ENCODE measurements at places on chromosomes 3 and 15.

- no peak for DNase-seq
Observed at GRCh38 chr3:156158656-156159295, 38.4 kb downstream of the KCNAB1 start.

- no peak for DNase-seq
Observed at GRCh38 chr3:44896440-44896839, 22.0 kb downstream of the TGM4 start.

- DNase-seq: no peak
Observed at GRCh38 chr15:62606376-62607113, 436.0 kb upstream of the TPM1 start.

DNA sequence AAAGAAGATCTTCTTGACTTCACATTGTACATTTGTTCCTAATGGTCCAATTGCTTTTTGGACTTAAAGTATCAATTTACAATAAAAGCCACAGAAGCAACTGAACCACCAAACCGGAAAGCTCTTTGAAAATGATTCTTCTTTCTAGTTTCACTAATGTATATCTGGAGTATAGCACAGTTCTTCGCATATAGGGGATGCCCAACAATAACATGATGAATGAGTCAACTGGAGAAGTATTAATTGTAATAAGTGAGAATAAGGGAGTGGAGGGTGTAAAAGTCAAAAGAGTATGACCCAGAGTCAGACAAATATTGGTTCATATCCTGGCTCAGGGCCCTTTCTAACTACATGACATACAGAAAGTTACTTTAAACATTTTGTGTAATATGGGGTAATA, 425.2 kb downstream of the ZBTB20 start:
- DNase-seq: no peak

DNA sequence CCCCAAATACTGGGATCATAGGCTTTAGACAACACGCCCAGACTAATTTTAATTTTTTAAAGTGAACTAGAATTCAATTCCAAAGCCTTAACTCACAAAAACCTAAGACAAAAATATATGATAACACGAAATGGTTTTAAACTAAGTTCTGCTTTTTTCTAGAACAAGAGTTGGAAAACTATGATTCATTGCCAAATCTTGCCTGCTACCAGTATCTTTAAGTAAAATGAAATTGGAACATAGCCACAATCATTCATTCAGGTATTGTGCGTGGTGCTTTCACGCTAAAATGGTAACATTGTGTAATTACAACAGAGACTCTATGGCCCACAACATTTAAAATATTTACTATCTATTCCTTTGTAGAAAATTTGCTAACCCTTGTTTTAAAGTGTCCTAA, 488.0 kb upstream of the ZNF385D start:
- DNase-seq: no peak

Measured in activated T-cell treated with anti-CD3 and anti-CD28 coated beads for 1 hour (primary cell).